HL-60 (cell line): ENCODE measurements at places on chromosomes 11 and 22.

DNA sequence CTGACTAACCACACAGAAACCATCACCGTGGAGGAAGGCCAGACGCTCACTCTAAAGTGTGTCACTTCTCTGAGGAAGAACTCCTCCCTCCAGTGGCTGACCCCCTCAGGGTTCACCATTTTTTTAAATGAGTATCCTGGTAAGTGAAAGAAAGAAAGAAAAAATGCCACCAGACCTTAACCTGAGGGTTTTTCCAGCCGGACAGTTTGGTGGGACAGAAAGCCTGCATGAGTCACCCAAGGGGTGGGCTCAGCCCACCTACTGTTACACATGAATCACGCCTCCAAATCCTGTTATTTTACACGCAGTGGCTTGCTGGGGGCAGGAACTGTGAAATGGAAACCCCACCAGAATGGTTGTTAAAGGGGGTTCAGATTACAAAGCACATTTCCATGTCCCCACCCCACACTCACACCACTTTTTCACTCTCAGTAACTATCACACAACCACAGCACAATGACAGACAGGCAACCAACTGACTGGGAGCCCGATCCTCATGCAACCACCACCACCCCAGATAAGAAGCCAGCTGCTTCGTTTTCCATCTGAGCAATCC, 11.9 kb downstream of the CRTAM start:
- no peak for DNase-seq

DNA sequence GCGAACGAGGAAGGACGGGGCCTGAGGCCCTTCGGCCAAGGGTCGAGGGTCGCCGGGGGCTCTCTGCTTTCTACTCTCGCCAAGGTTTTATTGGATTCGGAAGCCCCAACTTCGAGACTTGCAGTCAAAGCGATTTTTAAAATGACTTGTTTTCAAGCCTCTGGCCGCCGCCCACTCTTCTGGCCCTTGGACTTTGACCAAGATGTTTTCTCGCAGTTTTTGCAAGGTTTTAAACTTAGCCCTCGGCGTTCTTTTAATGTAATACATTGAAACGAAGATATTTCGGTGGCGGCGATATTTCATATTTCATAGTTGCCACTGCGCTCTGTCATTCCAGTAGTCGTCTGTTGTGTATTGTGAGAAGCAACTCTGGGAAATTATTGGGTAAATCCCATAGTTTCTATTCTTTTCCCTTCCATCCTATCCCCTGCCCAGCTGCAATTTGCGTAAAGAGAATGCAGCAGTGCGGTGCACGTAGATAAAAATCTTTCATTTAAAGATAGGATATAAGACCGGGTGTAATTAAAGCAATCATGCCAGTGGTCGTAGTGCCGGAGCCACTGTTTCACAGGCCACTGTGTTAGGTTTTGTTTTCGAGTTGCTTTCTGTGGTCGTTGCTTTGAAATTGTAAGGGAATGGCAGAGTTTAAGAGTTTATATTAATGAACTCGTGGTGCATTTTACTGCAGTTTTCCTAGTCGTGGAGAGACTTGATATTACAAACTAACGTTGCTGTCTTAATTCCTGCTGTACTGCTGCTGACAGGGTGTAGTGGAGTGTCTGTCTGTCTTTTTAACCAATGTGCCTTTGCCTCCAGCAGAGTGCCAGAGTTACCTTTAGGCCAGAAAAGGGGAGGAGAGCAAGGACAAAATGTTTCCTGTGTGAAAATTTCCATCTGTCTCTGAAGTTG, 702 bp downstream of the BIRC2 start:
- DNase-seq: peak; percentile 42

- no peak for DNase-seq
Measured at GRCh38 chr22:43470941-43471585, 59.2 kb downstream of the MPPED1 start.

- DNase-seq: no peak
Measured at GRCh38 chr22:19079691-19080090, 42.5 kb downstream of the DGCR2 start.

DNA sequence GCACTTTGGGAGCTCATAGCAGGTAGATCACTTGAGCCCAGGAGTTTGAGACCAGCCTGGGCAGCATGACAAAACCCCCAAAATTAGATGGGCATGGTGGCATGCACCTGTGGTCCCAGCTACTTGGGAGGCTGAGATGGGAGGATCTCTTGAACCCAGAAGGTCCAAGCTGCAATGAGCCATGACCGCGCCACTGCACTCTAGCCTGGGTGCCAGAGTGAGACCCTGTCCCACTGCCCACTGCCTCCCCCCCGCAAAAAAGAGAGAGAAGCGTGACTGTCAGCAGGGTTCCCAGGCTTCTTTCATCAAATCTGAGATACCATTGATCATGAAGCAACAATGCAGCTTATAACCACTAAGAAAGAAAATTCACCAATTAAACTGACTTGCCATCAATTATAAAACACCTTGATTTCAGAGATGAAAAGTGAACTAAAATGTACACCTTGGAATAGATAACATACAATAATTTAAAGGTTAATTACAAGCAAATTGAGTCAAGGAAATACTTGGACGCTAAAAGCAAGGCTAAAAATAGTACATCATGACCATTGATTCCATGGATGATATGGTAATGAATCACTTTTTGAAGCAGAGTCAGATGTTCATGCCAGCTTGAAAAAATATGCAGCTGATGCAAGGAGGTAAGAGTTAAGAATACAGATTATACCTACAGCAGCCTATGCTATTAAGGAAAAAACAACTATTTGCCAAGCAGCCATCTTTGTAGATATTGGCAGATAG, 90.8 kb upstream of the ALKBH3 start:
- no peak for DNase-seq

DNA sequence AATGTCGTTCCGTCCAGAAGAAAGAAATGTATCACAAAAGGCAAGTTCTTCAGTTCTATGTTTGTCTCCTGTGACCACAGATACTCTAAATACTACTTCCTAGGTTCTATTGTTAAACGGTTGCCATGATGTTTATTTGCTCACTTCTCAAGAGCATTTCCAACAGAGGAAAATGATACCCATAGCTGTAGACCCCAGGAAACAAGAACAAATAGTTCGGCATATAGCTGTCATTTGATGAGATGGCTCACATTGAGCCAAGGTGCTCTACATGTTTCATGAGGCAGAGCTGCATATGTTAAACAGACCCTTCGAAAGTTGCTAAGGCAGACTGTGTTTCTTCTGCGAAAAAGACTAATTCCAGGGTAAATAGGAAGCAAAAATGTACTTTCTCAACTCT, 15.4 kb upstream of the ANGPTL5 start:
- no peak for DNase-seq

- no peak for DNase-seq
Measured at GRCh38 chr22:28989912-28990311, 71.7 kb downstream of the C22orf31 start.

DNA sequence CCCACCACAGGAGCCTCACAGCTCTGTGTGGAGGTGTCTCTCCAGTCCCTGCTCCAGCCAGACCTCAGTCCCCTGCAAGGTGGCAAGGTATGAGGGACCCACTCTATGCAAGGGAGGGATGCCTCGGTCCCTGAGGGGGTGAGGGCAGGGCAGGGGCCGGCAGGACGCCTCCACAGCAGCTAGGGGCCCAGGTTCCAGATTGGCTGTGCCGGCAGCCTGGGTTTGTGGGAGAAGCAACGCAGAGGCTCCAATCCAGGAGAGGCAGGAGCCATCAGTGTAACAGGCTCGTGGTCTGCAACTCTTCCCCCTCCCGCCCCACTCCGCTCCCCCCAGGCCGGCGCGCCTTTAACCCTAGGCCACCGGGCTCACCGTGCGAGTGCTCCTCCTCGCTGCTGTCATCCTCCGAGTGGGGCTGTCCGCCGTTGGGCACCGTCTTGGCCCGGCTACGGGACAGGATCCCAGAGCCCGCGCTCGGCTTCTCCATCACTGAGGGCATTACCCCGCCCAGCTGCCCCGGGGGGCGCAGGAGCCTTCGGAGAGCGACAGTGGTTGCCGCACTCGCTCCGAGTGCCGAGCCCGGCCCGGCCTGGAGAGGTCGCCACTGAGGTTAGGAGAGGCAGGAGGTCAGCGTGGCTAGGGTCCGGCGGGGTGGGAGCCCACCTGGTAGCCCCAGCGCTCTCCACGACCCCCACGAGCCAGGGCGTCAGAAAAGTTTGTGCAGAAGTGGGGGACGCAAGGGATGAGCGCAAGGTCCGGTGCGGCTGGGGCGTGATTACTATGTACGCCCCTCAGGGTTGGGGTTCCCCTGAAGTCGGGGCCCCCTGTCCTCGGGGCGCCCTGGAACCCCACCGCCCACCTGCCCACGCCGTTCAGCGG, 765 bp downstream of the RCOR2 start:
- no peak for DNase-seq

DNA sequence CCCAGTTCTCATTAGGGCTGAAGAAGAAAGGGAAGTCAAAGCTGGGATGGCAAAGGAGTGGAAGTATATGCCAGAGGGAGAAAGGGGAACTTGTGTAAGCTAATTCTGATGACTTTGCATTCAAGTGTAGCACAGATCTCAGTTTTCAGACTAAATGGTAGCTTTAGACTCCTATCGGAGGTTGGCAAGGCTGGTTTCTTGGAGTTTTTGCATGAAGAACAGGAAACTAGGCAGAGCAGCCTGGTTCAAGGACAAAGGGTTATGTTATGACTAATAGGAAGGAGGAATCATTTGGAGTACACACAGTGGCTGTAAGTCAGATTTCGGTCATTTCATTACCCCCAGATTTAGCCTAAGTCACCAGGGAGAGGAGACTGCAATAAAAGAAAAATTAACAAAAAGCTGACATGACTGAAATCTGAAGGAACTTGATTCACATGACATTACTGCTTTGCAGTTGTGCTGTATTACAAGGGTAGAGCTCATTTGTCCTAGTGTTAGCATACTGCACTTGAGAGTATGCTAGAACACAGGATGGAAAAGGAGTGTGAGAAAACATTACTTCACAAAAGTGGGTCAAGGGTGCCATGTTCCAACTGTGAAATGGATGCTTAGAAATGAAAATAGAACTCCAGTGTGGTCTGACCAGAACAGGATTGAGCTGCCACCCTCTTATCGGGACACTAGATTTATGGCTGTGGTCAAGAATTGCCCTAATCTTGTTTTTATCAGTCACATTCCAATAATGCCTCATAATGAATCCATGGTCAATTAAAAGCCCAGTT, 23.6 kb downstream of the ADM start:
- peak; percentile 43 for DNase-seq

DNA sequence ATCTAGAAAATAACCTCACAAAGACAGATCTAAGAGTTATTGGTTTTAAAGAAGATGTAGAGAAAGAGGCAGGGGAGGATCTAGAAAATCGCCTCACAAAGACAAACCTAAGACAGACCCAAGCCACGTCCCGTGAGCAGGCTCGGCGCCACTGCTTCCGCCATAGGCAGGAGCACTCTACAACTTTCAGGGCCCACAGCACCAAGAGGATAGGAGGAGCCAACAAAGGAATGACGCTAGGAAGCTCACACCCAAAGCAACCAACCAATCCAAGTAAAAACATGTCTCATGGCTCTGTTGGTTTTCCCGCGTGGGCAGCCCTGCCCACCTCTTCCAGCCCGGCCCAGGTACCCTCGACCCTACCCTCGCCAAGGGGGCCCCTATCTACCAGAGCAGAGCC, 4167.4 kb upstream of the OR11H1 start:
- no peak for DNase-seq

GRCh38 chr11:102577182-102577581, 46.6 kb upstream of the MMP7 start:
- peak; percentile 56 for DNase-seq

- no peak for DNase-seq
Measured at GRCh38 chr11:86089659-86090058, 20.8 kb upstream of the PICALM start.

GRCh38 chr11:61333550-61334433, 764 bp downstream of the TKFC start:
- DNase-seq: no peak

GRCh38 chr11:83092488-83093384, 21.0 kb upstream of the RAB30 start:
- DNase-seq: no peak

DNA sequence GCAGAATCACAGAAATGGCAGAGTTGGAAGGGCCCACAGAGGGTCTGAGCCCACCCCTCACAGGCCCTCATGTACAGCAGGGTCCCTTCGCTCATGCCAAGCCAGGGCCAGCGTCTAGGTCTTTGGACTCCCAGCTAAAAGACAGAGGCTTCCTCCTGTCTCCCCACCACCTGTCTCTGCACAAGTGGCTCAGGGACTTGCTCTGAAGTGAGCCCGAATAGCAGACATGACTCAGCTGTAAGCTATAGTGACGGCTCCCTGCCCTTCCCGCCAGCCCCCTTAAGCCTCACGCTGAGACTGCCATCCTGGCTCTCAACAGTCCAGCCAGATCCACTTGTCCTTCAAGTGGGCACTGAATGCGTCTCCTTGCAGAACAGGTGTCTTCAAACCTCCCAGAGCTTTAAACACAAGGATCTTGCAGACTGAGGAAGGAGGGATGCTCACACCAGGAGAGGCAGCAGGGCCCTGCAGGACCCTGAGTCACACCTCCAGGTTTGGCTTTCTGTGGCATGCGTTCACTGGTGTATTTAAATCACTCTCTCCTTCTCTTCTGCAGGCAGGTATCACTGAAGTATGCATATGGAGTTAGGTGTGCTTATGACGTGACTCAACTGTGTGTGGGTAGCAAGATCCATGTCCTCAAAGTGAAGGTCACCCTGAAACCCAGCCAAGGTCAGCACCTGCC, 154.9 kb downstream of the CACNA1I start:
- no peak for DNase-seq

DNA sequence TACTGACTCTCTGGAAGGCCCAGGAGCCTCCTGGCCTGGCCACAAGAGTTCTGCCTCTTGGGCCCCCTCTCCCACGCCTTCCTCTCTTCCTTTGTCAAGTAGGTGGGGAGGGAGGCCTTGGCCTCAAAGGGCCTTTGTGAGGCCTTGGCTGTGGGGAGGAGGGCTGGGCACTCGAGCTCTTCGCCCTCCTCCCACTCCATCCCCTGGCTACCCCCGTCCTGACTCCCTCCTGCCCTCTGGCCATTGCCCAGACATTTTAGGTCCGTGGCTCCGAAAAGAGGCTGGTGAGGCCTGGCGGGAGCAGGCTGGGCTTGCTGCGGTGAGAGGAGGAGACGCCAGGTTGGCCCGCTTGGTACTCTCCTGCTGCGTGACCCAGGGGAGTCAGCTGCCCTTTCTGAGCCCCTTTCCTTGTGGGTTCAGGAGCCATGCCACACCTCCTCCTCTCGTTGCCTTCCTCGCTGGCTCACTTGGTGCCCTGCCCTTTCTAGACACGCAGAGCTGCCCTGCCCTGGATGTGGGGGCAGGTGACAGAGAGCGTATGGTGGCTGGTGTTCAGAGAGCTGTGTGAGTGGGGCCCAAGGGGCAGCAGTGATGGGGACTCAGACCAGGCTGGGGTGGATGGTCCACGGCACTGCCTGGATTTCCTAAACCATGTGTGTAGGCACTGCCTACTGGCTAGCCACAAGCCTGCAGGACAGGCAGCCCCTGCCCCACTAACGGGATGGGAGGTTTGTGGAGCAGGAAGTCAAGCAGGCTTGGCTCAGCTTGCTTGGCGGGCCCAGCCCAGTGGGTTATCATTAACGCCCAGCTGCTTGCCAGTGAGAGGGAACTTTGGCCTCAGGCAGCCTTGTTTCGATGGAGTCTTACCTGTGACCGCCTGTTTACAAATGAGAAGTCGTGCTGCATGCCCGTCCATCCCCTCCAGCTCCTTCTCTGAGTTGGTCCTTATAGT, 15.8 kb upstream of the OMP start:
- DNase-seq: no peak
